ENCODE measurements at places on chromosomes 3 and 15. TPM values are rescaled to one million over a fixed set of nuclear protein-coding genes. Genes with fewer than 3 reads are reported as not detected.

The SORD gene
- polyA plus RNA-seq: 7.0 TPM

The EIF4E3 gene
- polyA plus RNA-seq: 40.7 TPM

The CIDEC gene
- not detected for polyA plus RNA-seq

The AGBL1 gene
- not detected for polyA plus RNA-seq

The TRIM71 gene
- not detected for polyA plus RNA-seq

The NGLY1 gene
- 52.0 TPM for polyA plus RNA-seq

The DNASE1L3 gene
- polyA plus RNA-seq: not detected

The GLDN gene
- not detected for polyA plus RNA-seq

The HGD gene
- polyA plus RNA-seq: not detected

The ILDR1 gene
- not detected for polyA plus RNA-seq

The DUOX2 gene
- 0.02 TPM for polyA plus RNA-seq

The ST8SIA2 gene
- polyA plus RNA-seq: not detected

GRCh38 chr3:103210583-103210982, 775.8 kb downstream of the ZPLD1 start:
- DNase-seq: no peak
- no peak overlapping the region for H3K27ac ChIP-seq

DNA sequence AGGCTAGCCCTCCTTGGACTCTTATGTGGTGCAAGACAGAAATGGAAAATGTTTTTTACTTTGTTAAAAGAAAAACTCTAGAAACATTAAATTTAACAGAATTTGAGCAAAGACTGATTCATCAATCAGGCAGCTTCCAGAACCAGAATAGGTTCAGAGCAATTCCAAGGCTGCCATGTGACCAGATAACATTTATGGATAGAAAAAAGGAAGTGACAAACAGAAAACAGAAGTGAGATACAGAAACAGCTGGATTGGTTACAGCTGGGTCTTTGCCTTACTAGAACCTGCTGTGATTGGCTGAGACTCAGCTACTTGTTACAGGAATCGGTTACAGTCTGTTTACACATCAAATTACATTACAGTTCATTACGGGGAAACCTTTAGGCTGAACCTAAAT, 22.5 kb upstream of the OTOL1 start:
- no peak overlapping the region for H3K27ac ChIP-seq
- no peak overlapping the region for H3K4me3 ChIP-seq
- H3K36me3 ChIP-seq: no peaks in the 10 kb centered on the region
- no peaks in the 10 kb centered on the region for H3K4me1 ChIP-seq

DNA sequence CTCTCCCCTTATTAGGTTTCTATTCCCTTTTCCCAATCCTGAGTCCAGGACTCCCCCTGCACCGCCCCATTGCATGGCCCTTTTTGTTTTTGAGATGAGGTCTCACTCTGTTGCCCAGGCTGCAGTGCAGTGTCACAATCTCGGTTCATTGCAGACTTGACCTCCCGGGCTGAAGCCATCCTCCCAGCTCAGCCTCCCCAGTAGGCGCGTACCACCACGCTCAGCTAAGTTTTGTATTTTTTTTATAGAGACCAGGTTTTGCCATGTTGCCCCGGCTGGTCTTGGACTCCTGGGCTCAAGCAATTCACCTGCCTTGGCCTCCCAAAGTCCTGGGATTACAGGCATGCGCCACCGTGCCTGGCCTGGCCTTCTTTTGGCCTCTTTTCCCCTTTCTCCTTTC, 29.3 kb downstream of the PDIA5 start:
- H3K27me3 ChIP-seq: no peaks in the 10 kb centered on the region
- H3K27ac ChIP-seq: no peak overlapping the region
- no peaks in the 10 kb centered on the region for H3K36me3 ChIP-seq

- H3K4me3 ChIP-seq: no peak overlapping the region
- H3K4me1 ChIP-seq: no peaks in the 10 kb centered on the region
- no peak overlapping the region for H3K27ac ChIP-seq
- H3K36me3 ChIP-seq: no peaks in the 10 kb centered on the region
These were observed 54.3 kb downstream of the DGKG start for GRCh38 chr3:186307594-186308221.

DNA sequence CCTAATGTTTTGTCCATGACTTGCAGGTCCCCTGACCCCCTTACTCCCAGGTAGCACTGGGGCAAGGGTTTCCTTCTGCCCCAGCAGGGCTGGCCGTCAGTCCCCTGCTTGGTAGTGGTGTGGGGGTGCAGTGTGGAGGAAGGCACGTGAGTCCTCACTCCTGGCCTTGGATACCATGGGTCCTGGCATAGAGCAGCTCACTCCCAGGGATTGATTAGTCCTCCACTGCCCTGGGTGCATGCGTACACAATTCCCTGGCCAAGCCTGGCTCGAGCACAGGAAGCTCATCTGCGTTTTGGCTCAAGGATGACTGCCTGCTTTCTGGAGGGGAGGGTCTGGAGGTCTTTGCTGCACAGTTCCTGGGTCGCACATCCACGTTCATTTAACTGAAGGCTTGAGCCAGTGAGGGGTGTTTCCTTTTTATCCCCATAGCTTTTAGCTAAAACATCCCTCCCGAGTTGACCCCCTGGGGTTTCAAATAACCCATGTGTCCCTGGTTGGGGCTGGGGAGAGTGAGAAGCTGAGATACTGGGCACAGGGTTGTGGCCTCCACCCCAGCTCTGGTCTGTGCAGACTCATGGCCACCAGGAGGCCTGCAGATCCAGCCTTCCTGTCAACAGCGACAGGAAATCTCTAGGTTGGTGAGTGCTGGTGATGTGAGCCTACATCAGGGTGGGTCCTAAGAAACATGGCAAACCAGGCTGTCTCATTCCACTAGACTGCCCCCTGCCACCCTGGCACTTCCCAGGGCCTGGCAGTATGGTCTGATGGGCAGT, 11.5 kb downstream of the HEMK1 start:
- no peaks in the 10 kb centered on the region for H3K27me3 ChIP-seq
- H3K36me3 ChIP-seq: no peaks in the 10 kb centered on the region
- peak overlapping the region; percentile 13 for H3K27ac ChIP-seq
- H3K4me1 ChIP-seq: peaks cover 45% of the 10 kb centered on the region
- H3K4me3 ChIP-seq: peak overlapping the region; percentile 10
- peak; percentile 20 for DNase-seq

GRCh38 chr15:84151205-84151931, 84.2 kb upstream of the GOLGA6L4 start:
- no peaks in the 10 kb centered on the region for H3K36me3 ChIP-seq
- H3K27me3 ChIP-seq: no peaks in the 10 kb centered on the region
- H3K27ac ChIP-seq: no peak overlapping the region
- H3K4me1 ChIP-seq: no peaks in the 10 kb centered on the region

GRCh38 chr3:85726241-85726640, 767.5 kb downstream of the CADM2 start:
- no peak overlapping the region for H3K27ac ChIP-seq
- H3K36me3 ChIP-seq: no peaks in the 10 kb centered on the region
- H3K4me1 ChIP-seq: no peaks in the 10 kb centered on the region
- DNase-seq: no peak
- no peaks in the 10 kb centered on the region for H3K27me3 ChIP-seq

- H3K36me3 ChIP-seq: no peaks in the 10 kb centered on the region
- H3K4me3 ChIP-seq: no peak overlapping the region
- DNase-seq: no peak
- no peak overlapping the region for H3K27ac ChIP-seq
- H3K4me1 ChIP-seq: no peaks in the 10 kb centered on the region
These were observed 128.3 kb upstream of the SEMA6D start for GRCh38 chr15:47588958-47589357.

GRCh38 chr3:16913264-16913580, 28.5 kb downstream of the PLCL2 start:
- H3K4me1 ChIP-seq: peaks cover 87% of the 10 kb centered on the region
- H3K27ac ChIP-seq: no peak overlapping the region
- no peak for DNase-seq
- H3K4me3 ChIP-seq: no peak overlapping the region
- H3K27me3 ChIP-seq: no peaks in the 10 kb centered on the region

DNA sequence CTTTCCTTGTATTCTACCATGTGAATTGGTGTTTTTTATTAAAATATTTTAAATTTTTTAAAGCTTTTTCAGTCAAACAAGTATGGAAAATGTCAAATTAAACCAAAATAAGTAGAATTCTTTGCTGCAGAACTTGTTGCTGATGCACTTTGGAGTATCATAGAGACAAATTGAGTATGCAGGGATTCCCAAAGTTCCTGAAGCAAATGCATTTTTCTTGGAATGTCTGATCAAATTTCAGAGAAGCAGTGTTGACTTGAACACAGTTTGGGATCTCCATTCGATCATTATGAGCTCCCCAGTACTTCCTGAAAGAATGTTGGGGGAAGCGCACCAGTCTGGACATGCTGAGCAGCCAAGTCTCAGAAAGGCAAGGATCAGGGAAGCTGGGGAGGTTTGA, 517.8 kb upstream of the CFAP20DC start:
- no peaks in the 10 kb centered on the region for H3K36me3 ChIP-seq
- H3K4me1 ChIP-seq: no peaks in the 10 kb centered on the region
- H3K4me3 ChIP-seq: no peak overlapping the region
- DNase-seq: no peak
- H3K27me3 ChIP-seq: no peaks in the 10 kb centered on the region

DNA sequence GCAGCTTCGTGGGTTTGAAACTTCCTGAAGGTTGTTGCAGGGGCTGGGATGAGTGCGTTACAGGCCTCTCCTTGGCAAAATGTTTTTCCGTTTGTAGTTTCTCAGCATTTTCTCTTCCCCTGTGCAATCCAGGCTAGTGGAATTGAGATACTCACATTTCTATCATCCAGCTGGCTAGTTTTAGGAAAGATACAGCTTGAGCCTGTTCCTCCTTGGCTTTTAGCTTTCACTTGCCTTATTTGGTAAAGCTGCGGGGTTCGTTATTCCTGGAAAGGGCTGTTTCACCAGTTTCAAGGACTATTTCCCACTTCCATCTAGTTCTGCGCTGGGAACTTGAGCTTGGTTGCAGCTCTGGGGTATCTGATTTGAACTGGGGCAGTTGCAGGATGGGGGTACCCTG, 90.3 kb downstream of the ITPR1 start:
- no peak for DNase-seq
- no peak overlapping the region for H3K27ac ChIP-seq
- peaks cover 56% of the 10 kb centered on the region for H3K4me1 ChIP-seq
- H3K27me3 ChIP-seq: no peaks in the 10 kb centered on the region

DNA sequence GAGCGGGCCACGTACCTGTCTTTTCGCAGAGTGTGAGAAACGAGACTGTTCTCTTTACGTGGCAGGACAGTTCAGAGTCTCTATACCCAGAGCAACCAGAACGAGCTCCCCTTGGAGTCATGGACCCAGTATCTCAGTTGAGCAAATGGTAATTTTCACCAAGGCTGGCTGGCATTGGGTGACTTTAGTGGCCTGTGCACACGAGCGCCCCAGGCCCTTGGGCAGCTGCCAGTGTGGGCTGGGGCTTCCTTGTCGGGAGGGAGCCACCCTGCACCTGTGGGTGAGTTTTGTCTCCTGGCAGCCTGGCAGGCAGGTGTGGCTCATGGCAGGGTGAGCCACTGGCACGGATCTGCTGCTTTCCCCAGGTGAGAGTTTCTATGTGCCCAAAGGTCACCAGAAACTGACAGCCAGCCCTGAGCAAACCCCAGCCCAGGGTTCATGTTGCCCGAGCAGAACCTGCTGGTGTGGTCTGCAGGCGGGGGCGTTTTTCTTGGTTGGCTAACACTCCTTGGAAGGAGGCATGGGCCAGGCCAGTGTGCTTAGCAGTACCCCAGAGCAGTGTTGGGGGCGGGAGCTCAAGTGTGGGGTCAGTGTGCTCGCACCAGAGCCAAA, 135.0 kb downstream of the TJP1 start:
- no peaks in the 10 kb centered on the region for H3K27me3 ChIP-seq
- DNase-seq: no peak
- no peaks in the 10 kb centered on the region for H3K36me3 ChIP-seq
- no peak overlapping the region for H3K4me3 ChIP-seq
- H3K27ac ChIP-seq: no peak overlapping the region
- H3K4me1 ChIP-seq: no peaks in the 10 kb centered on the region

GRCh38 chr3:184691397-184692231, 20.2 kb downstream of the MAGEF1 start:
- no peaks in the 10 kb centered on the region for H3K4me1 ChIP-seq
- no peak for DNase-seq
- no peaks in the 10 kb centered on the region for H3K36me3 ChIP-seq
- no peaks in the 10 kb centered on the region for H3K27me3 ChIP-seq

- H3K27ac ChIP-seq: no peak overlapping the region
- no peaks in the 10 kb centered on the region for H3K27me3 ChIP-seq
- no peak for DNase-seq
- H3K36me3 ChIP-seq: no peaks in the 10 kb centered on the region
These were observed 287.3 kb upstream of the TPRG1 start for GRCh38 chr3:188884299-188885043.

DNA sequence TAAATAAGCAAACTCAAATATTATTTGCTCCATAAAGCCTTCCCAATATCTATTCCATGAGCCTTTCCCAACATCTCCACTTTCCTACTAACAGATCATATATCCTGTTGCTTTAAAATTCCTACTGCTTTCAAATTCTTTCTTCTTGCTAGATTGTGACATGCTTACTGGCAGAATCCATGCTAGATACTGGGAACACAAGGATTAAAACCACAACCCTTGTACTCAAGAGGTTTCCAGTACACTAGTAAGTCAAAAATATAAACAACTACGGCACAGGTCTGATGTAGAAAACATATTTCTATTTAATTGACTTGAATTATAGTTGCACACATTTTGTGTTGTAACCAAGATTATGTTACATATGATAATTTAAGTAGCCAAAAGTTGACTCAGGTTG, 275.0 kb downstream of the ZBTB20 start:
- no peaks in the 10 kb centered on the region for H3K27me3 ChIP-seq
- no peak overlapping the region for H3K27ac ChIP-seq
- H3K4me3 ChIP-seq: no peak overlapping the region

DNA sequence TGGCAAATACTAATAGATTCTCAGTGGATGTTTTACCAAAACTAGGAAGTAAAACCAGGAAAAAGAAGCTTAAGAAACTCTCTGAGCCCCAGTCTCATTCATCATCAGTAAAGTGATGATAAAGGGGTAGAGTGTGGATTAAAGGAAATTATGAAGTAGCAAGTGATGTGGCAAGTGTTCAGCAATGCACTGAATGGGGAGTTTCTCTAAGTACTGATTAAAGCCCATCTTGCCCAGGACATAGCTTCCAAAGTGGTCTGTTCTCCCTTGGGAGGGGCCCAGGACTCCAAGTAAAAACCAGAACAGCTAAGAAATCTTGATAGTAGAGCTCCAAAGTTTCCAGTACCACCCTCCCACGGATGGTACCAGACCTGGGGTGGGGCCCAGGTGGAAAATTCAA, 137.3 kb downstream of the WNT5A start:
- no peak overlapping the region for H3K27ac ChIP-seq
- DNase-seq: no peak
- H3K4me3 ChIP-seq: no peak overlapping the region
- H3K36me3 ChIP-seq: no peaks in the 10 kb centered on the region
